GM23248 (cell line): ENCODE measurements at places on chromosomes 4 and X. TPM values are rescaled to one million over a fixed set of nuclear protein-coding genes. Genes with fewer than 3 reads are reported as not detected.

The CFAP99 gene
- total RNA-seq: not detected in 2 replicates

The PRMT9 gene
- 6.4 and 8.6 TPM in 2 replicates for total RNA-seq

The SYTL4 gene
- total RNA-seq: 3.2 and 4.6 TPM in 2 replicates

GRCh38 chr4:41125558-41126311, 88.6 kb downstream of the APBB2 start:
- no peak for DNase-seq
- H3K4me3 ChIP-seq: no peak overlapping the region
- H3K27me3 ChIP-seq: no peaks in the 10 kb centered on the region
- no peaks in the 10 kb centered on the region for H3K36me3 ChIP-seq
- 0 out of 2 replicates have a peak overlapping the region, but pooled peaks have one; percentile 1 for H3K27ac ChIP-seq

GRCh38 chrX:940691-941090, 271.8 kb downstream of the CRLF2 start:
- H3K4me3 ChIP-seq: no peak overlapping the region
- no peaks in the 10 kb centered on the region for H3K36me3 ChIP-seq
- no peaks in the 10 kb centered on the region for H3K27me3 ChIP-seq
- DNase-seq: no peak
- H3K27ac ChIP-seq: no peak overlapping the region
